ENCODE measurements at places on chromosomes 12 and 14.

DNA sequence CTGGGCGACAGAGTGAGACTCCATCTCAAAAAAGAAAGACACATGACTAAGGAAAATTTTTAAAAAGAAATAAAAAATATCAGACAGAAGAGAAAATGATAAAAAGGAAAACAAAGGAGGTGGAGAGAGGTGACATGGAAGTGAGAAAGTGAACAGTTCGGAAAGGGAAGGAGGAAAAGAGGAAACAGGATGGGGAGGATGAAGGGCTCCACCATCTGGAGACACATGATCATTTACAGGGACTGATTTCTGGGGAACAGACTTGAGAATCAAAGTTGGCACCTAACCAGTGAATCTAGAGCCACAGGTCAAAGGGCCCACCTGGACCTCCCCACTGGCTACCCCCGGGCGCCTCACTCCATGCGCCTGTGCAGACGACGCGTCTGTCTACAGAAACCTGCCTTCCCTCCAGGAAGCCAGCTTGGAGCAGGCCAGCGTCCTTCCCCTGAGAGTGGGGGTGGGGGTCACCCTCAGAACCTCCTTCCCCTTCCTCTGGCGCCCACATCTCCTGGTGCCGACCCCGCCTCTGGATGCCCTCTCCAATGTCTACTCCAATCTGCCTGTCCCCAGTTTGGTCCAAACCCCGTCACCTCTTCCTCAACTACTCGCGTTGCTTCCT, 60.5 kb downstream of the AMN start:
- DNase-seq = no peak

GRCh38 chr14:102737402-102738372, 39.6 kb upstream of the TRAF3 start:
- DNase-seq = no peak

DNA sequence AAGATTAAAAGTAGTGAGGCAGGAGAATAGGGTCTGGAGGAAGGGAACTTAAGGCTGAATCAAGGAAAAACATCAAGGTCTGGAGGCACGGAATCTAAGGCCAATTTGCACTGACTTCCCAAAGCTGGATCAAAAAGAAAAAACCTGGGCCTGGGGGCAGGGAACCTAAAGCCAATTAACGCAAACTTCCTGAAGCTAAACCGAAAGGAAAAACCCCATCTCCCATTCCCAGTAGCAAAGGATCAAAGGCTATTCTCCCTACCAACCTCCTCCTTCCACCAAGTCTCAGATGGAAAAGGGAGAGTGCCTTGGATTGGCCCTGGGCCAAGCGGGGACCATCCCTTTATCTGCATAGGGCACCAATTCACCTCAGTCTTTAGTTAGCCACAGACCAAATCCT, 384.2 kb downstream of the GRIN2B start:
- DNase-seq = no peak

- DNase-seq = no peak
These were observed 629 bp downstream of the FBRSL1 start for GRCh38 chr12:132490422-132491137.

DNA sequence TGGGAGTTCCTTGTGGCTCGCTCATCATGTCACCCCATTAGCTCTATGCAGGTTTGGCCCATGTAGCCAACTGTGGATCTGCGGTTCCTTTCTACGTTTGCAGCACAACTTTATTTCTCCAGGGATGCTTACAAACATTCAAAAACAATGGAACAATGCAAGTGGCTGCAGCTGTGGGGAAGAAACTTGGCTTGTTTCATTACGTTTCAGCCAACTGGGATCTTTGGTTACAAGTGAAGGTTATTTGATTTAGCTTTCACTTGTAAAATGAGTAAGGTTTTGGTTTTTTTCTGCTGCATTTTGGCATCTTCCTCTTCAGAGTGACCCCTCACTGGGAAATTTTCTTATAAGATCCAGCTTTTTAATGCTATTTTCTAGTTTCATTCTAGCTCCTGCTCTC, 105.9 kb downstream of the PLXNC1 start:
- no peak for DNase-seq

- DNase-seq = no peak
These were observed 50.7 kb downstream of the ZC3H14 start for GRCh38 chr14:88613552-88614010.

- no peak for DNase-seq
These were observed 85.7 kb downstream of the ITPK1 start for GRCh38 chr14:93029911-93030508.

- no peak for DNase-seq
These were observed 46.6 kb upstream of the LTBP2 start for GRCh38 chr14:74658535-74659131.

GRCh38 chr14:103555559-103556337, 6.7 kb downstream of the BAG5 start:
- DNase-seq = no peak

DNA sequence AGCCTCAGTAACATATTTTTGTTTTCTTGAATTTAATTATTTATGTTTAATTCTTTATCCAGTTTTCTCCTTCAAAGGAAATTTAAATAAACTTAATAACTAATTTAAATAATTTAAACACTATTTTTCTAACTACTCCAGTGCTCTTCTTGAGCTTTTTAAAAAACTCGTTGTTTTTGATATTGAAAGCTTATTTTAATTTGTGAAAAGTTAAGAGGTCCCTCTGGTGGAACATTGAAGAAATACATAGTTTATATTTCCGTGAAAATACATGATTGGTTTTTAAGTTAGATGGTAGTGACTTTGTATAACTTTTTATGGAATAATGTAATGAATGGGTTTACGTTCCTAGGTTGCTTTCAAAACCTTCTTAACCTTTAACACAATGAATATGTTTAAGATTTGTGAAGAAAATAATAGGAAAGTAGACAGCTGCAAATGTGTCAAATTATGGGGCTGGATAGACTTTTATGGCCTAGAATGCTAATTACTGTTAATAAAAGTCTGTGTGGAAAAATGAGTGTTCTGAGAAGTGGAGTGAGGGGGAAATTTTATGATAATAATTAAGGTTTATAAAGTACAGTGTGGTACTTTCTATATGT, 45.9 kb upstream of the MSRB3 start:
- no peak for DNase-seq

DNA sequence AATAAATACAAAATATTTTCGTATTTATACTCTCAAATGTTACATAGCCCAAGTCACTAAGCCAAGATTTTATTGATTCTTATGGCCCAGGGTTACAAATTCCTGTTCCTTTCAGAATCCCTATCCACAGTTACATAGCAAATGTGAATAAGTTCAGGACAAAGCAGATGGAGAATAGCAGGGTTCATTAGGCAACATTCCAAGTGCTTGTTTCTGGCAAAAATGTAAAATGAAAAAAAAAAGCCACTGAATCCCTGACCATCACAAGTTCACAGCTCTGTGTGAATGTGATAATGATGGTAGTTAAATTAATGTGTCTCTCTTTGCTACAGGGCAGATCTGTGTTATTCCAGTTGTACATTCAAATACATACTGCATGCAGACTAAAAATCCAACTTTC, 74.6 kb downstream of the KCNC2 start:
- no peak for DNase-seq

GRCh38 chr12:45575417-45575816, 154.1 kb upstream of the ARID2 start:
- DNase-seq = no peak

DNA sequence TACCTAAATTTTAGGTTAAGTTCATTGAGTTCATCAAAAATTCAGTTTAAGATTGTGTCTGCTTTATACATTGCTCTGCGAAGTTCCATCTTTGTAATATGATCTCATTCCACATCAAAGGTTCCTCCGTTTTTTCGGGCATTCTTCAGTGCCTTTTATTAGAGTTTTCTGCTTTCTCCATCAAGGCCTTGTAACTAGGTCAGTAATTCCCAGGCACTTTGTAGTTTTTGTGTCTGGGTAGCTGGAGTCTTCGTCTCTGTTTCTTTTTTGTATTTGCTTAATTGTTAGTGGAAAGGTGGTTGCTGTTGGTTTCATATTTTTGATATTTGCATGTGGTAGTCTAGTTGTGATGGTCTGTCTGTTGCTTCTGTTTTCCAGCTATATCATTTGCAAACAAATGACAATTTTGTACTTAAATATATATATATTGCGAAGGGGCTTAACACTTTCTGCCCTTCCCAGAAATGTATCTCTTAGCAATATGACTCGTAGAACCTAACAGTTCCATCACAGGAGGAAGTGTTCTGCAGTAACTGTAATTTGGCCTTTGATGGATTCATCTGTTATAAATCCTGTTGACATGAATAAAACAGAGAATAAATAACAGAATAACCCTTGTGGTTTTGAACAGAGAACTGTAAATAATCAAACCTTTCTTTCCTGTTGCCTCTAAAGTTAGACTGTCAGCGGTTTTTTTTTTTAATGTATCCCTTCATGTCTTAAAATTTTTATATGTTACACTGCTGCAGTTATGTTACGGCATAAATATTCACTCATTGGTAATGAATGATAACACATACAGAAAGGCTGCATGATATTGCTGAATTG, 88.4 kb upstream of the DYNC1H1 start:
- no peak for DNase-seq

DNA sequence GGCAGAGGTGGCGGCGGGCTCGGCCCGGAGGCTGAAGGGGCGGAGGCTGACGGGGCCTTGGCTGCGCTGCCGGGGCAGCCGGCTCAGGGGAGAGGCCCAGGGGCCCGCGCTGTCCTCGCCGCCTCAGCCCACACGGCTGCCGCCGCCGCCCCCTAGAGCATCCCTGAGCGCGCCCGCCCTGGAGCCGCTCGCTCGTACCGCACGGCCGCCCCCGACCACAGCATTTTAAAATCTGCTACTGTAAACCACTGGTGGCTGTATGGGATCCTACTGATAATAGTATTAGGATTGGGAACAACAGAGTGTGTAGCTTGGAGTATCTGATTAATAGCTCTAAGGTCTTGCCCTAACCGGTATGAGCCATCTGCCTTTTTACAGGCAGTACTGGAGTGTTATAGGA, 22.2 kb upstream of the EDDM3A start:
- DNase-seq = no peak

- DNase-seq = no peak
These were observed 430.0 kb downstream of the ETNK1 start for GRCh38 chr12:23055004-23055403.

GRCh38 chr14:69684461-69685217, 73.2 kb downstream of the SUSD6 start:
- no peak for DNase-seq

GRCh38 chr12:47249719-47250357, 170.1 kb upstream of the AMIGO2 start:
- no peak for DNase-seq

GRCh38 chr12:69345742-69346141, 2.4 kb upstream of the LYZ start:
- no peak for DNase-seq

DNA sequence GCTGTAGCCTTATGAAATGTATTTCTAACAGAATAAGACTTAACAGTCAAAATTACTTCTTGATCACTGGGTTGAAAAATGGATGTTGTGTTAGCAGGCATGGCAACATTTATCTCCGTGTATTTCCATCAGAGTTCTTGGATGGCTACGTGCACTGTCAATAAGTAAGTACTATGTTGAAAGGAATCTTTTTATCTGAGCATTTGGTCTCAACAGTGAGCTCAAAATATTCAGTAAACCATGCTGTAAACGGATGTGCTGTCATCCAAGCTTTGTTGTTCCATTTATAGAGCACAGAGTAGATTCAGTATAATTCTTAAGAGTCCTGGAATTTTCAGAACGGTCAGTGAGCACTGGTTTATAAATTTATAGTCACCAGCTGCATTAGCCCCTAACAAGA, 15.5 kb downstream of the SCAF11 start:
- no peak for DNase-seq

DNA sequence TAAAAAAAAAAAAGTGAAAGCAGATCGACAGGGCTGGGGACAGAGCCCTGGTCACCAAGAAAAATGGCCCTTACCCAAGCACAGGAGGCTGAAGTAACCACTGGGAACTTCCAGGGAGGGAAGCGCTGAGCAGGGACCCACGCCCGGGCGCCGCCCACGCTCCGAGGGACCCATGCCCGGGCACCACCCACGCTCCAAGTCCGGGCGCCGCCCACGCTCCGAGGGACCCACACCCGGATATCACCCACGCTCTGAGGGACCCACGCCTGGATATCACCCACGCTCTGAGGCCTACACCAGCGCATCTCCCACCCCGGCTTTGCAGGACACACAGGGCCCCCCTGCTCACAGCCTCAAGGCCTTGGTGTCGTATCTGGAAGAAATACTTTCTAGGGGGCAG, 25.7 kb downstream of the CHGA start:
- DNase-seq = no peak

DNA sequence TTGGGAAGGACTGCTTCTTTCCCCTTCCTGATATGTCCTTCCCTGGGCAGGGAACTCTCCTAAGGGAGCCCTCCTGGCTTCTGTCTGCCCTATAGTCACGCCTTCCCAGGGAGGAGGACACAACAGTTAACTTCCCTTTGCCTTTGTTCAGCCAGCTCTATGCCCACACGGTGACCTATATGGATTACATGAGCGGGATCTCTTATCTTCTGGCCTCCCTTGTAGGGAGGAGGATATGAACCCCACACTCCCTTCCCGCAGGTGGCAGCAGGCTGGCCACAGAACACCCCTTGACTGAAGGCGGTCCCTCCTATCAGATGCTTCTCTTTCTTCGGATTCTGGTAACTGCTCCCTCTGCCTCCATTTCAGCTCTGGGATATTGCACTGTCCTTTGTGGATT, 135.6 kb upstream of the MAX start:
- DNase-seq = no peak

DNA sequence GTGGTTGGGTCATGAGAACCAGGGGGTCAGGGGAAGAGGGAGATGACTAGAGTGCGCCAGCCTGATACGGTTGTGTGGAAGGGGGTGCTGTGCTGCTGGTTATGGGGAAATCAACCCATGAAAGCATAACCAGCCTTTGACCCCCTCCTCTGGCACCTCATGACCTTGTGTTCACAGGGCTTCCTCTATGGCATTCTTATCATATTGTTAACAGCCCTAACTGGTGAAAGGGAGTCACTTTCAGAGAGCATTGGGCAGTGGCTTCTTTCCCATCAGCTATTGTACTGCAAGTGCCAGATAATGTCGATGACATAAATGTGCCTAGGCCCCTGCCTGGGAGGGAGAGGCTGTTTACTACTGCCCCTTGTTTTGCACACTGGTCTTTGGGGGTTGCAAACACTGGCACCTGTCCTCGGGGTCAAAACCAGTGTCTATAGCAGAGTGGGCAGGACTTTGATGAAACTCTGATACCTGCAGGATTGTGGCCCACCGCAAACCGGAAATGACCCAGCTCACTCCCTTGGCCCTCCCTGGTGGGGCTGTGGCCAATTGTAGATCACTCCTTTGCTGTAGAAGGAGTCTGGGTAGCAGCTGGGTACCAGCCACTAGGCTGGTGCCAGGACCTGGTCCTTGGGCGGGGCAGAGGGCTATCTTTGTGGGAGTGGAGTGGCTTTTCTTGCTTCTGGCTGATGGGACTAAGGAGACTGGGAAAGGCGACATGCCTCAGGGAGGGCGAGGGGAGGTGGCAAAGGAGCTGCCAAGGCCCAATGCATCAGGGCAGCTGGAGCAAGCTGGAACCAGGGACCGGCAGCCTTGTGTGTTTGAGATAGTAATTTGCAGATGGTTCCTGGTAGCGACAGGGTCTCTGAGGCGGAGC, 634 bp upstream of the TMEM63C start:
- DNase-seq = no peak

DNA sequence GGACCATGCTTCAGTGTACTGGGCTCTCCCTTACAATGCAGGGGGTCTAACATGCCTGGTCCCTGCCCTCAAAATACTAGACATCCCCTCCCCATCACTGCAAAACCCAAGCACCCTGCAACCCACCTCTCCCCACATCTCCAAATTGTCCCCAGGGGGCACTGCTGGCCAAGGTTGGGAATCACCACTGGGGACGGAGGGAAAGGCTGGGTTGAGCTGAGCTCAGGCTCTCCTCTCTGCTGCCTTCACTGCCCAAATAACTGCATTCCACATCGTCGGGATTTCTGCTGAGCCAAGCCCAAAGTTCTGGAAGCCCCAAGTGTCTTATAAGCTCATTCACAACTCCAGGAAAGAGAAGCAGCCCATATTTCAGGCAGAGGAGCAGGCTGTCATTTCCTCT, 69.6 kb downstream of the NT5DC3 start:
- no peak for DNase-seq
